Lower lobe of right lung (tissue), 2 donors: ENCODE measurements at places on chromosomes 11 and 22. TPM values are rescaled to one million over a fixed set of nuclear protein-coding genes. Genes with fewer than 3 reads are reported as not detected.

DNA sequence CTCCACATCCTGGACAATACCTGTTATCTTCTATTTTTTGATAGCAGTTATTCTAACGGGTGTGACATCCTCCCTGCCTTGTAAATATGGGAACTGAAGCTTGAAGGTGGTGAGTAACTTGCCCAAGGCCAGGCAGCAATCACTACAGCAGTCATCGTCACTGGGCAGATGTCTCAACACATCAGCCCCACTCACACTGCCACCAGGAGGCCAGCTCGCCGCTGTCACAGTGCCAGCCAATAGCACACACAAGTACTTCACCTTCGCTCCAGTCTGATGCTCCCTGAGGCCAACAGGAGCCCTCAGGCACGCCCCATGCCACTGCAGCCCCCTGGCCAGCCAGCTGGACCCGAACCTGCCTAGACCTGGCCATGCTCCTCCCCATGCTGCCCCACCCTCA is 4.9 kb upstream of the TTLL1 start:
- DNase-seq = peak; percentile 61

- DNase-seq = peak; percentile 76
Measured at GRCh38 chr11:65988791-65989592, 13.0 kb downstream of the EIF1AD start.

- peak; percentile 58 for DNase-seq
Measured at GRCh38 chr22:39994566-39995392, at the start of gene FAM83F. FAM83F (plus strand) TSS chr22:39994954; CDS start chr22:39995043, 89 bp downstream.

GRCh38 chr11:68509066-68509465 is 48.5 kb downstream of the PPP6R3 start:
- DNase-seq = no peak

- DNase-seq = peak; percentile 90
Measured at GRCh38 chr22:50218996-50219727, 18.4 kb downstream of the SELENOO start.

- DNase-seq = no peak
Measured at GRCh38 chr11:62543680-62544444, 2.7 kb downstream of the AHNAK start.

DNA sequence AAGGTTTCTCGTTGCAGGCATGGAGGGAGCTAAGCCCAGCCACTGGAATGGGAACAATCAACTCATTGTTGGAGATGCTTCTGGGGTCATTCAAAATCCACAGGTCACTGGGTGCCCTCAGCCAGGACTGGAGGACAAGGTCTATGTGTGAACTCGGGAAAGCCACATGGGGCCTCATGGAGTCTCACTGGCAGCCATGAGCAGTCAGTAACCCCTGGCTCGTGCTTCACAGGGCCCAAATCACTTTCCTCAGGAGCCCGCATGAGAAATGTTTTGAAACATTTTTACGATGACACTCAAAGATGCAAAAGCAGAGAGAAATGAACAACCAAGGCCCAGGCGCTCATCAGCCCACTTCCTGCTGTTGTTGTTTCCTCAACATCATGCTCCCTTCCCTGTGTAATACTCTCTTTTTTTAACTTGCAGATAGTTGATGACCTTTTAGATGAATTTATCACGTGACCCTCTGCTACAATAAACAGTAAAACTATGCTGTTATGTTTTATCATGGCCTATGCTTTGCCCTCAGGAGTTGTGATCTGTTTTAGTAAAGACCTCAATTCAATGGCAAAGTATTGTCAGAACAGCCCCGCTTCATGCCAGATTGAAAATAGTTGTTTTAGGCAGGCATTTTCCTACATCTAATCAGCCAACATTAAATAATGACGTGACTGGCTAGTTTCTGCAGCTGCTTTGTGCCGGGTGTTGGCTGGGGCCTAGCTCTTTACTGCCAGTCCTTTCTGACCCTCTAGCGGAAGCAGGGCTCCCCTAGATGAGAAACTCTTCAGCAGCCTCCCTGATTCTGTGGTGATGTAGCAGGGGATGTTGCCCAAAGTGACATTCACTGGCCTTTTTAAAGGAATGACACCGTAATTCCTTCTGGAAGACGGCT is 39.7 kb downstream of the ADAMTS15 start:
- DNase-seq = no peak

SNX32 gene
- 0.47 TPM for total RNA-seq

CATSPER1 gene
- 3.6 TPM for total RNA-seq

LTO1 gene
- 23.7 TPM for total RNA-seq
